ENCODE measurements at places on chromosomes 1 and 21. TPM values are rescaled to one million over a fixed set of nuclear protein-coding genes. Genes with fewer than 3 reads are reported as not detected.

Gene HTR1D
- total RNA-seq = 0.11 TPM

Gene SH3D21
- total RNA-seq = 4.8 TPM

Gene CD1E
- not detected for total RNA-seq

Gene FOXD2
- 3.5 TPM for total RNA-seq

Gene CYP4A22
- total RNA-seq = not detected

Gene CFAP45
- 0.65 TPM for total RNA-seq

Gene SLC2A5
- 0.22 TPM for total RNA-seq

Gene OR2G6
- total RNA-seq = not detected

Gene CERS2
- total RNA-seq = 179 TPM

Gene RIIAD1
- total RNA-seq = not detected

Gene CRP
- not detected for total RNA-seq

Gene TRIM67
- total RNA-seq = 0.22 TPM

Gene ZNF648
- 0.22 TPM for total RNA-seq

Gene ADAMTS5
- 170 TPM for total RNA-seq

Gene ZMPSTE24
- total RNA-seq = 108 TPM

Gene FALEC
- not detected for total RNA-seq

Gene OR2T1
- not detected for total RNA-seq

Gene LCA5L
- 3.6 TPM for total RNA-seq

Gene FOXO6
- 0.13 TPM for total RNA-seq

Gene GBP6
- not detected for total RNA-seq

Gene AZIN2
- 2.1 TPM for total RNA-seq

Gene LRRC38
- total RNA-seq = not detected

Gene TRIM45
- total RNA-seq = 1.9 TPM

Gene HPDL
- total RNA-seq = 0.39 TPM

Gene TP73
- not detected for total RNA-seq

Gene PDIK1L
- total RNA-seq = 6.8 TPM

Gene KLF18
- not detected for total RNA-seq

Gene VWA5B1
- total RNA-seq = not detected

Gene NUAK2
- 1.9 TPM for total RNA-seq

Gene EXO1
- 4.1 TPM for total RNA-seq

Gene NOS1AP
- total RNA-seq = 0.97 TPM

Gene TNNT2
- total RNA-seq = not detected

Gene MPZ
- 1.8 TPM for total RNA-seq

Gene MFN2
- total RNA-seq = 52.1 TPM

Gene PIGR
- not detected for total RNA-seq

Gene LCE6A
- not detected for total RNA-seq

Gene CRYAA
- total RNA-seq = not detected

Gene PLPP3
- 344 TPM for total RNA-seq

Gene CFAP57
- 0.65 TPM for total RNA-seq

Gene ARHGAP29
- 92.8 TPM for total RNA-seq

Gene UBXN11
- 5.7 TPM for total RNA-seq

Gene MR1
- total RNA-seq = 31.9 TPM

Gene KLHDC9
- total RNA-seq = 1.4 TPM

Gene WDR47
- 25.1 TPM for total RNA-seq

Gene PSMG1
- 88.1 TPM for total RNA-seq

Gene ZP4
- total RNA-seq = not detected

Gene TAS1R1
- 0.43 TPM for total RNA-seq

Gene FNDC5
- 0.91 TPM for total RNA-seq

Gene TNFRSF8
- 0.22 TPM for total RNA-seq

Gene TMEM54
- total RNA-seq = 35.7 TPM

Gene GJA5
- not detected for total RNA-seq

Gene OR2T11
- not detected for total RNA-seq

Gene FAM78B
- total RNA-seq = 0.32 TPM

Gene ERRFI1
- 120 TPM for total RNA-seq

Gene SAMD11
- 36.2 TPM for total RNA-seq

Gene SNRNP40
- total RNA-seq = 74.2 TPM

Gene METTL13
- 18.5 TPM for total RNA-seq

Measured in articular chondrocyte of knee joint (primary cell).